Activated naive CD4-positive, alpha-beta T cell treated with anti-CD3 and anti-CD28 coated beads, Interleukin-2, amount 10 ng/mL, durations not matched to agents 7 days and 5 days (primary cell): ENCODE measurements at places on chromosomes 1 and 21.

DNA sequence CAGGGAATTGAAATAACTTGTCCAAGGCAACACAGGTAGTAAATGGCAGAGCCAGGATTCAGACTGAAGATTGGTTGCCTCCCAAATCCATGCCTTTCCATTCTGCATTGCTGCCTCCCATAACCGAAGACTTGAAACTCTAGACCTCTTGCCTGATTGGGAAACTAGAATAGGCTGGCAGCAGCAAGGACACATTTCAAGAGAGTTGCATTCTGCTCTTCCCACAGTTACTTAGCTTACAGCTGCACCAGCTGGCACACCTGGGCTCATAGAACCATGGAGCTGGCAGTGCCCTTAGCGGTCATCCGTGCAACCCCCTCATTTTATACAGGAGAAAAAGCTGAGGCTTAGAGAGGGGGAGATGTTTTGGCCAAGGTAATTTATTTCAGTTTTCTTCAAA, 8.0 kb downstream of the TRNAU1AP start:
- no peak for DNase-seq

GRCh38 chr1:17412093-17412870, 27.2 kb downstream of the RCC2 start:
- no peak for DNase-seq

- no peak for DNase-seq
Observed at GRCh38 chr1:43432171-43432860, 21.4 kb downstream of the HYI start.

DNA sequence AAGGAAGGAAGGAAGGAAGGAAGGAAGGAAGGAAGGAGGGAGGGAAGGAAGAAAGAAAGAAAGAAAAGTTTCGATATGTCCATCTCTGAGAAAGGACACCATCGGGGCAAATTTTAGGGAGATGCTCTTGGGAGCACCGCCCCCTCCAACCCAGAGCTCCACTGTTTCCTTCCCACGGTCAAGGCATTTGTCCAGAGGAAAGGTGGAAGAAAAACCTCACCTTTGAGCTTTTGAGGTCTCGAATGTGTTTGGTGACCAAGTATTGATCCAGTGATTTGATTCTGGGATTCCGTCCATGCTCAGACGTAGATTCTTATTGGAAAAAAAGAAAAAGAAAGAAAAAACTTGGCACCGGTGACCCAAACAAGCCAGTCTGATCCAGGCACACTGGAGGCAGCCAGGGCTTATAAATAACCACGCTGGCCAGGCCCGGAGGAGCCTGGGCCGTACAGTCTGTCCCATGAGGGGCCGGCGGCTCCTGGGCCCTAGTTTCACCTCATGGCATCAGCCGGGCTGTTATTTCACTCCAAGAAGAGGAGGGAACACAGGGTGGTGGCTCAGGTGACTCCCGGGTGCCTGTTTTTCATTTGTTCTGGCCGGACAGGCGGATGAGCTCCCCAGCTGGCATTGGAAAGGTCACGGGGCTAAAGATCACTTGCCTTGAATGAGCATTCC, 36.1 kb upstream of the SLC25A33 start:
- DNase-seq = no peak

DNA sequence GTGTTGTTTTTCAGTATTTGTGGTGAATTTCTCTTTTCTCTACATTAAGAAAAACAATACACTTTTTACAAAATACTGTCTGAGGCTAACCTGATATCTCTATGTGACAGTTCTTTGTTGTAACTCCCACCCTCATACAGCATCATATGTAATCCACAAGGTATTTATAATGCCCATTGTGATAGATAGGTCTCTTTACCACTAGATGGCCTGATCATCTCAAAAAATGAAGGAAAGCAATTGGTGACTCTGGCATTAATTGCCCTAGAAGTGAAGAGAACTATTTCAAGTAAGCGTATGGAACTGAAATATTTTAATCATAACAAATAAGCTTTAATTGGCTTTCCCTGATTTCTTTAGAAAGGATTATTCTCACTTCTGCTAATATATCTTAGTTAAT, 36.2 kb upstream of the HFM1 start:
- DNase-seq = no peak

DNA sequence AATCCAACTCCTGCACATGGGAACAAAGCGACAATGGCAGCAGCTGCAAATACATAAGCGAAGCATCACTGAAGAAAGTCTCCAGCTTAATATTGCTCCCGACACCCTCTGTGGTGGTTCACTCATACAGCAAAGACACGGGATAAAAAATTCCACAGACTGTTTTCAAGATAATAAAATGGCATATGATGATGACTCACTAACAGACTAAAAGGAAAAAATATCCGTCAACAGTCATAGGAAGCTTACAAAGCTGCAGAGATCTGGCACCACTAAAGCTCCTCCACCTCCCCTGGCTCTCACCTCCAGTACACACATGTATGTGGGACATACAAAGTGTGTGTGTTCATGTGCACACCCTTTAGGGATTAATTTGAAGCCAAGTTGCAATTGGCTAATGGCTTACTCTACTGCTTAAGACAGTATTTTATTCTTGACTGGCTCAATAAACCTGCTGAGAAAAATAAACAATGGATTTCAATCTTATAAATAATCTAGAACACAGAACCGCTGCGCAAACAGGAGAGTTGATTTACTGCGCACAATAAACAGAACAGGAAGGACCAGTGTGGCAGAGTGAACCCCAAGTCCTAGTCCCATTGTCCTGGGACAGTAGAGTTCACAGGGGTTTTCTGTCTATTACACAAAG, 94.4 kb downstream of the SLC45A1 start:
- DNase-seq = no peak

GRCh38 chr1:32702599-32703478, at the start of gene SYNC:
Gene SYNC, minus strand, starts transcription at chr1:32702770. Its CDS starts 110 bp downstream, at chr1:32702660.
- DNase-seq = peak; percentile 47

DNA sequence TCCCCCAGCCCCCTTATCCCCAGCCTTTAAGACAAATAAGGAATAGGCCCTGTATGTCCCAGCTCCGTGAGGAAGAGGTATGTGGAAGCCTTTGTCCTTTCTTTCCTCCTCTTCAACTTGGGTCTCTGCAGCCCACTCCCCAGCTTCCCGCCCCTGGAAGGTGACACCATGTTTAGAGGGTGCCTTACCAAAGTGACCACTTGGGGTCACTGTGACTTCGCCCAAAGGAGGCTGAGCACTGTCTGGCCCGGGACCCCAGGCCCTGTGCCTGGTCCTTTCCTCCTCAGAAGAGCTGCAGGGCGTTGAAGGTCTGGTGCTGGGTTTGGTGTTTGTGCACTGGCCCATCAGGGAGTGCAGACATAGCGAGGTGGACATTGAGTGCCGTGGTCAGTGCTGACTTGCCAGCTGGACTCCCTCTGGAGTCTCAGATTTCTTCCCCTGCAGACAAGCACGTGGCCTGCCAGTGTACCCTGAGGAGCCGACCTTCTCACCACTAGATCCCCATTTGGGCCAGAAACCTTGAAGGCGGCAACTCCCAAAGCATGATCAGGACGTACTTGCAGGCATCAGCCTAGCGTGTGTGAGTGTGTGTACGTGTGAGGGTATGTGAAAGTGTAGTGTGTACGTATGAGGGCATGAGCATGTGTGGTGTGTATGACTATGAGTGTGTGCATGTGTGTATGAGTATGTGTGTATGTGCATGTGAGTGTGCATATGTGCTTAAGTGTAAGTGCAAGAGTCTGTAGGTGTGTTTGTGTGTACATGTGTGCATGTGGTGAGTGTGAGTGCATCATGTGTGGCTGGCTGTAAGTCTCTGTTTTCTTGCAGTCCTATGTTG, 181.4 kb upstream of the KIAA0040 start:
- DNase-seq = no peak

GRCh38 chr1:89635825-89636815, 3.2 kb downstream of the LRRC8C start:
- DNase-seq = no peak

GRCh38 chr1:241447031-241447644, 72.4 kb downstream of the FH start:
- no peak for DNase-seq

DNA sequence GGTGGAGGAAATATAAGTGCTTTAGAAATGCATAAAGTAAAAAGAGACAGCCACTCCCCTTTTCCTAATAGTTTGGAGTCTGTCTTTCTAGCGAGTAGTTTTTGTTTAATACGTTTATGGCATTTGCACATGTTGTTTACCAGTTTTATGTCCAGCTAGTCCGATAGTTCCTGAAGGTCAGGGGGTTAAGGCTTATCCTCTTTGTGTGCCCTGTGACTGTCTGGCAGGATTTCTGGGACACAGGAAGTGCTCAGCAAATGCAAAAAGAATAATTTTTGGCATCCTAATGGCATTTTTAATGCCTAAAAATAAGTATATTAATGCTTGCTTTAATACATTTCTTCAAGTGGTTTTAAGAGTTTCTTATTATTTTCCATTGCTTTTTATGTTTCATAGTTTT, 58.4 kb downstream of the DYRK1A start:
- no peak for DNase-seq

GRCh38 chr1:97560714-97561113, 360.1 kb downstream of the DPYD start:
- DNase-seq = no peak

- no peak for DNase-seq
Observed at GRCh38 chr1:179340918-179341317, 24.9 kb upstream of the AXDND1 start.

DNA sequence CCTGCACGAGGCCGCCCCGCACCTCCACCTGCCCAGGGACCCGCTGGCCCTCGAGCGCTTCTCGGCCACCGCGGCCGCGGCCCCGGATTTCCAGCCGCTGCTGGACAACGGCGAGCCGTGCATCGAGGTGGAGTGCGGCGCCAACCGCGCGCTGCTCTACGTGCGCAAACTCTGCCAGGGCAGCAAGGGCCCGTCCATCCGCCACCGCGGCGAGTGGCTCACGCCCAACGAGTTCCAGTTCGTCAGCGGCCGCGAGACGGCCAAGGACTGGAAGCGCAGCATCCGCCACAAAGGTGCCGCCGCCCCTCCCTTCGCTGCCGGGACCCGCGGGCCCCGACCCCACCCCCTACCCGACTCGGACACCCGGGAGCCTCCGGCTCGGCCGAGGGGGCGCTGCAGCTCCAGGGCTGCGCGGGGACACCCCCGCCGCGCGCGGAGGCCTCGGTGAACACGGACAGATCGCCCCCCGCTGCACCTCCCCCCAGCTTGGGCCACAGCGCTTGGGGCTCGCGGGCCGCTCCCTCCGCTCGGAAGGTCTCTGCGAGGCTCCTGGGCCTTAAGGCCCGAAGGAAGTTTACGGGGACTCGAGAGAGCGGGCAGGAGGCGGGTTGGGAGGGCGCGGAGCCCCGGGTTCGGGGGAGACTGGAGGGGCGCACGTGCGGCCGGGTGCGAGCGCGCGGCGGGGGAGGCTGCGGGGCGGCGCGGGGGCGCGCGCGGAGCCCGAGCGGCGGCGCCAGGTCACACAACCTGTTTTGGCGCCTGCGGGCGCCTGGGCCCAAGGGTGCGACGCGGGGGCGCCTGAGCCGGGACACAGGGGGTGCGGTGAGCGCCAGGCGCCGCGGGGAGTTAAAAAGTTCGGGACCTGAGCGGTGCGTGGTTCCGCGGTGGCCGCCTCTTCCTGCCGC, 1.2 kb downstream of the SAMD11 start:
- no peak for DNase-seq

- DNase-seq = peak; percentile 65
Observed at GRCh38 chr1:115052454-115053083, 22.9 kb downstream of the TSHB start.

DNA sequence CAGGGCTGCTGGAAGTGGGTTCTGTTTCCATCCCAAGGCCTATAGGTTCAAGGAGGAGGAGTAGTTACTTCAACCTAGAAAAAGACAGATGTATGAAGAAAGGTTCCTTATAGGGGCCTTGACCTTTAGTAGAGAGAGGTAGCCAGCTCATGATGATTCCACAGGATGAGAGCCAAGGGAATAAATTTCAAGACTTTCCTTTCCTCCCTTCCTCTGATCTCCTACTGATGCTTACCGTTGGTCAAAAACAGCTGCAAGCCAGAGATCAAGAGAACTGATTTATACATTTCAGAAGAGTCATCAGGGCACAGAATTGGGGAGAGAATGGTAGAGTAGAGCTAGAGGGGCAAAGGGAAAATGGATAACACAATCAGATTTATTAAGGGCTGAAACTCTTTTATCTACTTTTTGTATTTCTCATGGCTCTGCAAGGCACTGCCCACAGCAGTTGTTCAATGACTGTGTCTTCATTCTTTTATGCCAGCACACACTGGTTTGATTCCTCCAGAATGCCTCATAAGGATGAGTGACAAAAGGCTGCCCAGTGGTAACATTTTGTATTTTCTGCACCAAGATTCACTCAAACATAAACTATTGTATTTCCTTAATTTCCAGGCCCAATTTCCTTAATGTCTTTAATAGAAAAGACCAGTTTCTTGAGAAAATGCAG, 37.4 kb downstream of the AK5 start:
- DNase-seq = no peak

GRCh38 chr1:167278497-167278896, 57.8 kb downstream of the POU2F1 start:
- DNase-seq = no peak

- DNase-seq = no peak
Observed at GRCh38 chr1:163583661-163584181, 262.0 kb downstream of the NUF2 start.

DNA sequence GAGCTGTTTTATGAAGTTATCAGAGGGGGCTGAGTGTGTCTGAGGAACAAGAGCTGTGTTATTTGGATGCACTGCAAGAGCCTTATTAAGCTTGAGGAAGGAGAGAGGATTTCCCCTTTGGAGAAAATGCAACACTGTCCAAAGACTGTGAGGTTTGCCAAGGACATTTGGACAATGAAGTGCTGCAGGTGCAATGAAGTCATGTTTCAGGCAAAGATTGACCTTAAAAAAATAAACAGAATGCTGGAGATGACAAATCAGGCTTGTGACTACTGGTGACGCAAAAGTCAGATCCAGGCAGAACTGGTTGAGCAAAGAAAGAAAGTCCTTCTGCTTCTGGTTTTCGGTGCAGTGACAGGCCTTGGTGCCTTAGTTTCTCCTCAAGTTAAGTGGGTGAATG, 125.2 kb upstream of the KIAA0040 start:
- DNase-seq = no peak

DNA sequence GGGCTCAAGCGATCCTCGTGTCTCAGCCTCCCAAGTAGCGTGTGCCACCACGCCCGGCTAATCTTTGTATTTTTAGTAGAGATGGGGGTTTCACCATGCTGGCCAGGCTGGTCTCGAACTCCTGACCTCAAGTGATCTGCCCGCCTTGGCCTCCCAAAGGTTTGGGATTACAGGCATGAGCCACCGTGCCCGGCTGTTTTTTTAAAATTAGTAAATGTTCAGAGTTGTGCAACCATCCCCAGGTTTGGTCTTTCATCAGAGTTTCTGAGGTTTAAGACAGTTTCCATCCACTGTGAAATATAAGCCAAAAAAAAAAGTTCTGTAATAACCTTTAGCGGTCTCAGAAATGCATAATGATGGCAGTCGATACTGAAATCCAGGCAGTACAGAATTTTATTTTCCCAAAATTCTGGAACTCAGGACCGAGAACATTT, 550 bp upstream of the SYT11 start:
- no peak for DNase-seq

- DNase-seq = no peak
Observed at GRCh38 chr1:226945858-226946245, 5.8 kb downstream of the COQ8A start.

DNA sequence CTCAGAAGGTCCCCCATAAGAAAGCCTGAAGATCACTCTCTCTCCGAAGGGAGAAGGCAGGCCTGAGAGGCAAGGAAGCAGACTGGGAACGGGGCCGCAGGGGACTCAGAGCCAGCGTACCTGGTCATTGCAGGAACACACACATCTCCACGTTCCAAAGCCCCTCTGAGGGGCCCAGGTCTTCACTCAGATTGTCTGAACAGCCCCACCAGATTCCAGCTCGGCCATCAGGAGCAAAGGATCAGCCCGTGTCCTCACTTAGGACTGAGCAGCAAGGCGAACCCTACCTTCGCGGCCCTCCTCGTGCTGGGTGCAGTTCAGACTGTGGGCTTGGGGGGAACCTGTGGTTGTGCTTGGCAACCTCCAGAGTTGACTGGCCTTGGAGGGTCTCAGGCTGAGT, 43.9 kb upstream of the SOX13 start:
- no peak for DNase-seq
